NCI-H510A (cell line): ENCODE measurements at places on chromosomes 6 and 20.

GRCh38 chr20:59939879-59940128, 301 bp downstream of the PPP1R3D start:
- peak; percentile 41 for DNase-seq

DNA sequence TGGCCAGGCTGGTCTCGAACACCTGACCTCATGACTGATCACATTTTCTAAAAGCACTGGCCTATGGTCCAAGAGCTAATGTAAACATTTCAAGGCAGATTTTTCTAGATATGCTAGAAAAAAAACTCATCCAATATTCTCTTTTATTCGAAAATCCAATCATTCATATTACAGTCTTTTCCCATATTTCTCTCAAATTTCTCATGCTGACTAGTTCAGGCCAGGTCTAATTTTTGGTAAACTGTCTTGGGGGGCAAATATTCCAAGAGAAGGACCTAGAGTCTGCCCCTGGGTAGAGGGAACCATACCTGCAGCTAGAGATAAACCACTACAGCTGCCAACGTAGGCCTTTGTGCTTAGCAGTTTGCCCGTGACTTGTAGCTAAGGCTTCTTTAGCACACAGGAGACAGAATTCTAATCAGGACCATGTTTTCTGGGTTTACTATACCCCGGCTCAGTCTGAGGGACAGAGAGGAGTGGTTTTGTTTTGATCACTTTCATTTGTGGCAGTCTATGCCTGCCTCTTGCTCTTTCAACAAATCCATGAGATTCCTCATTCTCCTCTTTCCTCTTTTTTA, 71.8 kb upstream of the CITED2 start:
- DNase-seq: no peak

DNA sequence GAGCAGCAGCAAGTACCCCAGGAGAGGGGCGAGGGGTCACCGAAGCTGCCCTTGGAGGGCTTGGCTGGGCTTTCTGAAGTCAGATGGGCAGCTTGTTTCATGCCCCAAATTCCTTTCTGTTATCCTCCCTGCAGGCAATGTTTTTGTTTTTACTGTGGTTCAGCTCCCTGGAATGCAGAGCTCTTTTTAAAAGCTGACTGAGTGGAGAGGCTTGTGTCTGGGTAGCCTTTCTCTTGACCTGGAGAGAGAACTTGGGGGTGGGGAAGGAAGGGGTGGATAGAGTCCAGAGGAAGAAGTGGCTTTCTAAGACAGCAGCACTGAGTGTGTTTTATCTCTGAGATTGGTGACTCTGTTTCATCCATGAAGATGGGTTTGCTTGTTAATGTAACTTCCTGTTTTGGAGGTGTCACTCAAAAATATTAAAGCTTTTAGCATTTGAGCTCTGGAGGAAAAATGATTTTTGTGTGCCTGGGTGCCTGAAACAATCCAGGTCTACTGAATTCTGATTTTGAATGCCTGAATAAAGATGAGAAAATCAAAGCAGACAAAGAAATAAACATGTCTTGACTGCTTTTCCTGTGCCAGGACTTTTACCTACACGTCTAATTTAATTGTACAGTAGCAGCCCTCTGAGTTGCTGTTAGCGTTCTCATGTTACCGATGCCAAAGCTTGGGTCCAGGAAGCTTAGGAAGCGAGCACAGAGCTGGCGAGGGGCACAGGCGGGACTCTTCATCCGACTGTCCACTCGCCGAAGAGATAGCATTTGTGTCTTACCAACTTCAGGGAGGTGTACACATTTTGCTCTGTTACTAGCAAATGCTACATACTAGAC, 78.2 kb upstream of the EEF1E1 start:
- no peak for DNase-seq

- DNase-seq: no peak
These were observed 549.4 kb upstream of the SYNCRIP start for GRCh38 chr6:86192123-86192522.

GRCh38 chr6:32095338-32096086, 13.6 kb downstream of the TNXB start:
- no peak for DNase-seq

GRCh38 chr20:58432186-58432954, 43.3 kb downstream of the VAPB start:
- no peak for DNase-seq

DNA sequence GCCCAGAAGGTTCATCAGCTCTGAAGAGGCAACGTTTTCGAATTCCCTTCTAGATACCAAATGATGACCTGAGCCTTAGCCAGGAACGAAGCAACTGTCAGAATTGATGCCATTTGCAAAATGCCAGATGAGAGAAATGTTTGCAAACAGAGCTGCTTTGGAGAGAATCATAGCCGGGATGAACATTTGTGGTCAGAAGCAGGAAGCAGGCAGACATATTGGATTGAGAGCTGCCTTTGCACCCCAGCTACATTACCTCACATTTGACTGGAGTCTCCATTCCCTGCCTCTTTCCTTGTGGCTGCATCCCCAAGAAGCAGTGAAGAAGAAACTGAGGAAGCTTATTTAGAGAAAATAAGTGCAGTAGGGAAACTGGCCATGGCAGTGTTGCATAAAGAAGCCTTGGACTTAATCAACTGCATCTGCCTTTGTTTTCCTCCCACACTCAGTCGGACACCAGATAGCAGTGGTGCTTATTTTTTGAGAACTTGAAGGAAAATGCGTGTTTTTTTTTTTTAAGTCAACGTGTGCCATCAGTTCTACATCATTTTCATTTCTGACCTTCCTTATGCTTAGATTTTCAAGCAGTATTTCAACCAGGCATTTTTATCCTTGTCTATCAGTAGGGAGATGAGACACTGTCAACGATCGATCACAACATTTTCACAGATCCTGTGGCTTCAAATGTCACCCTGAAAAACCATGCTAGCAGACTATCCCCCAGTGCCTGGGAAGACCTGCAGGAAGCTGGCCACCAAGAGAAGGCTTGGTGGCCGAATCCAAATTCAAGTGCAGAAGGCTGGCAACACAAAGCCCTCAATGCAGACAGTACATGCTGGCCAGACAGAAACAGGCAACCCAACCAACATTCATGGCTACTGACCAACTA, 541.2 kb upstream of the JARID2 start:
- DNase-seq: no peak

DNA sequence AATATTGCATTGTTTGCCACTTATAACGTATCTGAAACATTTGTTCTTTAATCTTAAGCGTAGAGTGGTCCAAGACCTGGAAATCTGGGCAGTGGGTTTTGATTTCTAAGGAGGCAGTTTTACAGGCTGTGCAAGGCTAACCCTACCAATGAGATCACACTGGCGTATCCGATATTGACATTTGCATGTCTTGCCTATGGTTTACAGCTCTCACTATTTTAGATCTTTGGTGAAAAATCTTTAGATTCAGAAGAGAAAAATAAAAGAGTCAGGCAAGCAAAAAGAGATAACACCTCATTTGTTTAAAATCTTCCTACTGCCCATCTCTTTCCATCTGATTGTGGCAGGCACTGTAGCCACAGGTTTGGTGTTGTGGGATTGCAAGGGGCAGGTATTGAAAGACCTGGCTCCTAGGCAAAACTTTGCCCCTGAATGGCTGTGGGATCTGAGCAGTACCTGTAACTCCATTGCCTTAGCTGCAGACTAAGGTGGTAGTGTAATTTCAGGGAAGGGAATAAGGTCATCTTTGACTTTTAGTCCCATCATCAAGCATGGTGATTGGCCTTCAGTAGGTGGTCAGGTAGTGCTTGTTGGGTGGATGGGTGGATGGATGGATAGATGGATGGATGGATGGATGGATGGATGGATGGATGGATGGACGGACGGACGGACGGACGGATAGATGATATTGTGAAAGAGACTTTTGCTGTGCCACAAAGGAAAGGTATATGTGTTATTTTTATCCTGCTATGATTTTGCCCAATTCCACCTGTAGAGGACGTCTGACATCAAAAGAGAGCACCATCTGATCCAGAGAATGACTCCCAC, 1.9 kb downstream of the TNFAIP3 start:
- DNase-seq: no peak

DNA sequence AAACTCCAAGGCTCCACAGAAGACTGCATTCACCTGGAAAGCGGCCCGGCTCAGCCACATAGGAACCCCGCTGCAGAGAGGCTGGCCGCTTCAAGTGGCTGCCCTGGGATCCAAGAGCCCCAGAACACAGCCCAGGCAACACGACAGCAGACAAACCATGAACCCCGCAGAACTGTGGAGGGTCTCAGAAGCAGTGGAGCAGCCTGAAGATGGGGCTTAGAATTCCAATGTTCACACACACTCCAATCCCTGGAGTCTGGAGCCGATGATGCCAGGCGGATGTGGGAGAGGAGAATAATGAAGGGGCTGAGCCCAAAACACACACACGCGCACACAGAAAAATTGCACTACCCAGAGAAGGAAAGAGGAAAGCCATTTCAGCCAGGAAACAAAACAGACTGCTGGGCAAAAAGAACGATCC, 52.4 kb downstream of the NINL start:
- no peak for DNase-seq

GRCh38 chr6:157267654-157268053, 55.7 kb downstream of the TMEM242 start:
- no peak for DNase-seq

- DNase-seq: no peak
These were observed 198.1 kb upstream of the SGK1 start for GRCh38 chr6:134515986-134516385.

DNA sequence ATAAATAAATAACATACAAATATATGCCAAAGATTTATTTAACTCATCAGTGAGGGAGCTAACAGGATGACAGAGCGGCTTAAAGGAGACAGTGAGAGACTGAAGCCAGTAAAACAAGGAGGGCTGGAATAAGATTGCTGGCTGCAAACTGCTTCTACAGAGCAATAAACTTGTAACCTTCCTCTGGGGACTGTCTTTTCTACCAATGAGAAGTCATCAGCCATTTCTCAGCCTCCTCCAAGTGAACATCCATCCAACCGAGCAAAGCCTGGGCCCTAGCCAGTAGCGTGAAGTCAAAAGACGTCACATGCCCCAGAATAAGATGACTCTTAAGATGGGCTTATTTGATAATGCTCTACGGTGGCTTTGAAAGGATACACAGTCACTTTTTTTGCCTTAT, 42.5 kb downstream of the CPXM1 start:
- no peak for DNase-seq

- no peak for DNase-seq
These were observed 332 bp downstream of the GRIK2 start for GRCh38 chr6:101393829-101394251.

- no peak for DNase-seq
These were observed 6.4 kb downstream of the PLTP start for GRCh38 chr20:45905505-45906079.

- DNase-seq: no peak
These were observed 560.6 kb downstream of the COL12A1 start for GRCh38 chr6:74645108-74645849.

DNA sequence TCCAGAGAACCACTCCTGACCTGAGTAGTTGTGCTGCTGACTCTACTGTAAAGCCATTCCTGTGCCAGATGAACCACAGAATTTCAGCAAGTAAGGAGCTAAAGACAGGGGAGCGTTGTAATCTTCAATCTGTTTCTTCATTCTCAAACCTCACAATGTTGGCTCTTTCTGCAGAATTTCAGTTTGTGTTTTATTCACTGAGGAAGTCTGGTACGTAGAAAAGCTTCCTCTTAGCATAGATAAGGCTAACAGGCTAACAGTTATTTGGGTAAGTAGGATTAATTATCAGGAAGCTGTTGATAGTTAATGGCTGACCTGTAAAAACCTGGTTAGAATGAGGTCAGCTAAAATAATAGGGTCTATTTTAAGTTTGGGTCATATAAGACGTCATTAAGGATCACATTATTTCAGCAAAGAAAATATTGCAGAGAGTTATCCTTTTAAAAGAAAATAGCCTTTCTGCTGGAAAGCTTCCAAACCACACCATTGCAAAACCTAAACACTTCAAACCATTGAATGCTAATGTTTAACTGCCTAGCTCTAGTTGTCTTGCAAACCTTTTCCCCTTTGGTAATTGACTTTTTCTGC, 14.1 kb upstream of the TENT5A start:
- DNase-seq: no peak

GRCh38 chr20:1491281-1491840, at the start of gene SIRPB2:
SIRPB2 (minus strand) TSS chr20:1491420; CDS start chr20:1491359, 61 bp downstream.
- DNase-seq: no peak

DNA sequence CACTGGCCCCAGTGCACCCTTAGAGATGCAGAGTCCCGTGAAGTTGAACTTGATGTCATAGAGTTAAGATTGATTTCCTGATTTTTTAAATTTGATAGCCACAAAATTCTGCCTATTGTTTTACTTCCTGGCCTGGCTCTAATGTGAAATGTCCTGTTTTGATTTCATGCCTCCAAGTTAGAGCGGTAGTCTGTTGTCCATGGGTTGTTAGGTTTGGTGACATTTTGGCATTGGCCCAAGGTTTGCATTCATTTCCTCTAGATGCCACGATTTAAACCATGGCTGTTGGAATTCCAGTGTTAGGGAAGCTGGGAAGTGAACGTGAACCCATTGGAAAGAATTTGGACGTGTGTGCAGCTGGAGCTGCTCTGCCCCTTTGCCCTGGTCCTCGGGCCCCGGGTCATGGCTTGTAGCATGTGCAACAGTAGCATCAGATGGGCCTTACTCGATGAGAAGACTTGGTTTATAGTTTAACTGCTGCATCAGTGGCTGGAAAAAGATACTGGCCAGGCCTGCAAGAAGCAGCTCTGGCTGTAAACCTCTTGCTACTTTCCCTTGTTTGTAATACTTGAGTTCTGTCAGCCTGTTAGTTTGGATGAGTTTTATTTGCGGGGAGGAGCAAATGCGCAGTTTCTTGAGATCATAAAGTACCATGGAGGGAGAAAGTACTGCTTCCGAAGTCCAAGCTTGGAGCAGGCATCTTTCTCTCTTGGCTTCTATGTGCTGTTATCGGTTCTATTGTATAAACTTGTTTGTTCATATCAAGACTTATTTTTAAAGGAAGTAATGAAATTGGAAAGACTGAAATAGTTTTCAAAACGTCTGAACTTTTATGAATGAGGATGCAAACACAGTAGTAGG, 121.4 kb upstream of the CLDN20 start:
- no peak for DNase-seq

DNA sequence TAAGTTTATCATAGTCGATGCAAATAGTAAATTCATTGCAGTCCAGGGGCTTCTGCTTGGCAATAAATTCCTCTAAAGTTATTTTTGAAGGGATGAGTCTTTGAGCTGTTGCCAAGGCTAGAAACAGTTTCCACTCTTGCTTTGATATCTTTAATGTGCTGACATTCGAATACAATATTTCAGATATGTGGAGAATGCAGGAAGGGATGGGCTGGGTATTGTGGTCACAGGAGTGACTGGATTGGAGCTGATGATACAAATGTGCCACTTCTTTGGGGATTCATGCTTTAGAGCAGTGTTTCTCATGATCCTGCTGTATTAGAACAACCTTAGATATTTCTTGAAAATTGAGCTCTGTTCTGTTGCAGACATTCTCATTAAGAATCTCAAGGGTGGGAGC, 139.0 kb downstream of the PRDM13 start:
- no peak for DNase-seq
